ENCODE measurements at places on chromosomes 7 and 10.

DNA sequence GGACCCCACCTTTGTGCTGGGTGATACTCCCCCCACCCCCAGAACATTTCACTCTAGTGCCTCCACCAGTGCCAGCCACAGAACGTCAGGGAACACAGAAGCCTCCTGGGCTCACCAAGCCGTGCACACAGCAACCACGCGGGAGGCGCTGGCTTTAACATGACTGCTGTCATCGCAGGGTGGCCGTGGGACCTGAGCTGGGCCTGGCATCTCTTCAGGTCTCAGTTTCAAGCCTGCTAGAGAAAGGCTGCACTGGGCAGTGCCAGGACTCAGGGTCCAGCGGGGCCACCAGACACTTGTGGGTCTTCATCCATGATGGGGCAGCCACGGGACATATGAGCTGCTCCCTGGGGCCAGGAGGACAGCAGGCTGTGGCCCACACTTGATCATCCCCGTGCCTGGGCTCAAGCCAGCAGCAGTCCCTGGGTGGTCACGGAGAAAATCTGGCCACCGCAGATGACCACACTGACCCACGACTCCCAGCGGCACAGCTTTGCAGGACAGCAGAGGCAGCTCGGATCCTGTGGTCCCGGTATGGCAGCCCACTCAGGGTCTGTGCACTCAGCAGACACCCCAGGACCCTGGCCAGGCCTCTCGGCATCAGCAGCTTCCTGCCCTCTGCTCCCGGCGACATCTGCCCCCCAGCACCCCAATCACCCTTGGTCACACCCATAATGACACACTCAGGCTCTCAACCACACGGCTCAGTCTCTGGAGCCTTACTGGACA, 44.2 kb downstream of the CAMK2B start:
- no peak for DNase-seq

- no peak for DNase-seq
Measured at GRCh38 chr7:22542669-22543068, 42.7 kb upstream of the STEAP1B start.

- no peak for DNase-seq
Measured at GRCh38 chr7:104795616-104796398, 218.2 kb upstream of the KMT2E start.

DNA sequence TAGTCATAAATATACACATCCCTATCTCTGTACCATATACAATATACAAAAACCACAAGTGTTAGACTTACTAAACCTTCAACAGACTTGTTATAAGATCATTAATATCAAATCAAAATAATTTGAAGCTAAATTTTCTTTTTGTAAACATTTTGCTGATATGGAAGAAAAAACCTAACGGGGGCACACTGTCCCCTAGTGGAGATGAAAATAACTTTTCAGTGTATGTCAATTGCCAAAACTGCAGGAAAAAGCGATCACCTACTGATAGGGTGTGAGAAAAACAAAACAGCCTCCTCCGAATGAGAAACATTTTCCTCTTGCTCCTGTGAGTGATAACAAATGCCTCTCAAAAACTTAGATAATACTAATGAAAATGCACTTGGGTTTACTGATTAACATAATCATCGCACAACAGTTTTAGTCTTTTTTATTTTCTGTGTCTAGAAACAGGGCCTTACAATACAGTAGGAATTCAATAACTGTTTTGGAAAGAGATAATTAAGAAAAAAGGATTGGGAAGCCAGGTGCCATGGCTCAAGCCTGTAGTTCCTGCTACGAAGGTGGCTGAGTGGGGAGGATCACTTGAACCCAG, 322.7 kb downstream of the CRPPA start:
- DNase-seq: peak; percentile 56

DNA sequence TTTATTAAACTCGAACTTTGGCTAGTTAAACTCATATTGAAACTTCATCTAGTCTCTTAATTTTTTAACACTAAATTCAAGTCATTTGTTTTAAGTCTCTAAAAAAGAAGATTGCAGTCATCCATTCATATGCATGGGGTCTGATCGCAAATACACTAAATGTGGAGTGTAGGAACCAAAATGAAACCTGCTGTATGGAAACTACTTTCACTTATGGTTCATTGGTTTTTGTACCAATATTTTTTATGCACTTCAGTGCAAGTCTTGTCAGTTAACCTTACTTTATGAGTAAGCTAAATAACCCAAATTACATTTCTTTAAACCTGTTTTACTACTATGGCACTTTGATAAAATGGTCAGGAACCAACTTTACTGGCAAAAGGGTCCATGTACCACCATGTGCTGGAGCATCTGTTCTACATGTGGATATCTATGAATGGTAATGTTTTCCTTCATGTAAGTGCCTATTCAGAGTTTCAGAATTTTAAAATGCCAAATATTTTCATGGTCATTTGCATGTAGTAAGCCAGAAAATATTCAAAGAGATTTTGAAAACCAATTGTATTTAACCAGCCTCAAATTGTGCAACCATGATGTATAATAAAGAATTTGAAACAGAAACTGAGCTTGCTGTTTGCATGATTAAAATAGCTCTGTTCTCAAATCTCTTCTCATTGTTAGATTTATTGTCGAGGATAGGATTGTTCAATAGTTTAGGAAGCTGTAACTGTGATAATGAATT, 7.6 kb upstream of the SUPV3L1 start:
- no peak for DNase-seq

DNA sequence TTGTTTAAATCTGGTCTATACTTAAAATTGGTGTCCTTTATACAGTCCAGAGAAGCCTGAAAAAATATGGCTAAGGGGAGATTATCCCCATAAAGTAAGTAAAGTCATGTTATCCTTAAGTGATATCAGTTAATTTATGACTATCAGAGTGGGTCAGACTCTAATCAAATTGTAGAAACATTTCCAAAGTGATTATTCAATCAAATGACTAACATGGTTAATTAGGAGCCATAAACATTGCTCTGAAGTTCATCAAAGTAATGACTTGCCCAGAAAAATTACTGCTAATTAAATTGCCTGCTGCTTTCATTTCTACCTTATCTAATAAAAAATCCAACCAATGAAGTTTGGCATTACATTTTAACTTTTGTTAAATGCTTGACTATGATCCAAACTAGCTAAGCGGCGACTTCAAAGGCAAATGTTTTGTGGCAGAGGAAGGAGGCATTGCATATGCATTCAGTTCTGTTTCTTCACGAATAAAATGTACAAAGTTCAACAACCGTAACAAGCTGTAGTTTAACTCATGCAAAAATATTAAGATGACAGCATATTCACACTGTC, 76.7 kb downstream of the ETV1 start:
- DNase-seq: no peak

DNA sequence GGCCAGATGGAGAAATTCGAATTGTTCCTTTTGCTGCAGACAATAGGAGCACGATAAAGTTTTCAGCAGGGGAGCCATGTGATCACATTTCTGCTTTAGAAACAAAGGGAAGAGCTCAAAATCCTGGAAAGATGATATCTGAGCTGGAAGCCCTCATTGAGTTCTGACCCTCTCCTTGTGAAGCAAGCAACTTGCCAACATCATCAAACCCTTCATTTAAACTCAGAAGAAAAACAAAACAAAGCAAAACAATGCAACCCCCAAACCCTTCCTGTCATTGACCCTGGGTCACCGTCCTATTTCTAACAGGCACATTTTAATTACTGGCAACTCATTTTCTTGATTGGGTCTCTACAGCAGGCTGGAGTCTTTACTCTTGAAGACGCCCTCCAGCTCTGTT, 198.3 kb upstream of the ZNF32 start:
- DNase-seq: no peak

- no peak for DNase-seq
Measured at GRCh38 chr7:153398789-153399553, 639.4 kb downstream of the ACTR3B start.

All from hematopoietic multipotent progenitor cell treated with erythropoietin and hydrocortisone succinate and interleukin-3 and kit ligand, for 4 days (in vitro differentiated cells).